ENCODE measurements at places on chromosomes 5 and 9. TPM values are rescaled to one million over a fixed set of nuclear protein-coding genes. Genes with fewer than 3 reads are reported as not detected.

PCDHA1 gene
- total RNA-seq = not detected

DNA sequence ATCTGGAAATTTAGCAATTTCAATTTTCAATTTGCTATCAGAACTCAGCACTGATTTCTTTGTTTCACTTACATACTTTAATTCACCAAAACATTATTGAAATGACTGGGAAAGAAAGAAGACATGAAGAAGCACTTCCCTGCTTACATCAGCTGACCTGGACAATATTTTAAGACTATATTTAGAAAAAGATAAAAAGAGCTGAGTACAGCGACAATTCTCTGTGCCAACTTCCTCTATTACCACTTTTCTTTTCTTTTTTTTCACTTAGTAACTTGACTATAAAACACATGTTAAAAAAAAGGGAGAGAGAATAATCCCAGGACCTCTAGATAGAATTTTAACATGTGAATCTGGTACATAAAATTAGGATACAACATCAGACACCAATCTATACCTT lies 35.6 kb downstream of the MEF2C start:
- DNase-seq = no peak

DNA sequence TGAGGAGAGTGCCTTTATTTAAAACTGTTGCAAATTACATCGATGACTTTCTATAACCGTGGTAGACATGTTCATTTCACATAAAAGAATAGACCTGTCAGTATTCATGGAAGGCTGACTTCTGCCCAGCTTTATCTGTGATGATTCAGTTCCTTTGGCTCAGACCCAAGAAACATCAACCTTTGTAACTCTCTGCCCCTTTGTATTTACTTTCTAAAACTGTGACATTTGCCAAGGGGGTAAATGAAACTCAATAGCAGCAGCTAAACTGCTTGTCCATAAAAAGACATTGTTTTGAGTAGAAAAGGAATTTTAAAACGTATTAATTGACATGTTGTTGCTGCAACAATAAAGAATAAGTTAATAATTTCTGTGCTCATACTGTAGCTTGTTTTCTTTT lies 137.8 kb upstream of the ANKH start:
- DNase-seq = no peak

MYOZ3 gene
- 3.3 TPM for total RNA-seq

CCDC183 gene
- 1.4 TPM for total RNA-seq

GRCh38 chr5:157046041-157046440 lies 12.9 kb downstream of the HAVCR1 start:
- no peak for DNase-seq

PTAR1 gene
- total RNA-seq = 57.5 TPM

DNA sequence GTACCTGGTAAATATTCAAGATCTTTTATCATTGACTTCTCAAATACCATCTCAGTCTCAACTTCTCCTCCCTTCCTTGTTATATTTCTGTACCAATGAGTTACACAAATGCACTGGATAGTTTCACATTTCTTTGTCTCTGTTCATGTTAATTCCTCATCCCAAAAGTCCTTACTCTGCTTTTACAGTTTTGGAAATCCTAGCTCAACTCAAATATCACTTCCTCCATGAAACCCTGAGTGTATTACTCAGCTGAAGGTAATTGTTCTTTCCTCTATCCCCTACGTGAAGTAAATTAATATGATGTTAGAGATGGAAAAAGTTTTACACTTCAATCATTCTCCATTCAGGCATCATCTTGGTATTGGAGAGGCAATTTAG lies 241.5 kb downstream of the TLE4 start:
- no peak for DNase-seq

FGF18 gene
- 2.1 TPM for total RNA-seq

DNA sequence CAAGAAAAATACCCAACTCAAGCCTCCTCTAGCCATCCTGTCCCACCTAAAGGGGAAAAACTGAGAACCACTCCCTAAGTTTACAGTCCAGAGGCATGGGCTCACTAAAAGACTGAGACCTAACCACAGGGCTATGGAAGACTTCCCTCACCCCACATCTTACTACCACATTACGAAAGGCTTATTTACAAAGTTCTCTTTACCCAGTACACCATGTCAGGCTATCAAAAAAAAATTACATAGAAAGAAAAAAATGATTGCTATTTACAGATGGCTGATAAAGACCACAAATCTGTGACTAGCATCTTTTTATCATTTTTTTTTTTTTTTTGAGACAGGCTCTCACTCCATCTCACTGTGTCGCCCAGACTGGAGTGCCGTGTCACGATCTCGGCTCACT lies 69.7 kb upstream of the TNPO1 start:
- DNase-seq = no peak

DNA sequence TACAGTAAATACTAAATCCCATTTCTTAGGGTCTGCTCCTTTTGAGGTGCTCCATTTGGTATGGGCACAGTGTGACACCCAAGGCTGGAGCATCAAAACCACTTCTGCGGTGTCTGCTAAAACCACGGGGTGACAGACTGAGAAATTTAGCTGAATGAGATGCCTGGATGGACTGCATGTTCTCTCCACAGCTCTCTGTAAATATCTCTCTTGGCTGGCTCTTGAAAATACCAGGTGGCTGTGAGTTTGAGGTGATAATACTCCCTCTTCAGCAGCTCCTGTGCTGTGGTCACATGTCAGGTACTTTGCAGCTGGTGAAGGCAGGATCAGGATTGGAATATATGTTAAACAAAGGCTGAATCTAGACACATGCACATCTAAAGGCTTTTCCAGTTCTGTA lies 93.7 kb upstream of the SIMC1 start:
- DNase-seq = no peak

GRCh38 chr9:127446713-127447415 lies 4.3 kb downstream of the RPL12 start:
- DNase-seq = no peak

DNA sequence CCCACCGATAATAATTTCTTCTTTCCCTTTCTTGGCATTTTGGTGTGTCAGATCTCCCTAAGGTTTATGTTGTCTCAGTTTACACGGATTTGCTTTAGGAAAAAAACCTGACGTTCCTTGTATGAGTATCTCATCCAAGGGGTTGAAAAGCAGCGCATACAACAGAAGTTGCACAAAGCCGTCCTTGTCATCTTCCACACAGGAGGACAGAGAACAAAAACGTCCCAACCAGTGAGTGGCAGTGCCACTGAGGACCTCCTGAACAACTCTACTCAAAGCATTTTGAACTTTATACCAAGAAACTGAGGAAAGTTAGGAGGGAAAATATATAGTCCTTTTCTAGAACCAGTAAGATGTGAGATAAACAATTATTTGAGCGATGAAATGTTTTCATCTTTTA lies 547.0 kb downstream of the PDE4D start:
- no peak for DNase-seq

GRCh38 chr5:102975045-102975444 lies 144.9 kb downstream of the GIN1 start:
- DNase-seq = no peak

DNA sequence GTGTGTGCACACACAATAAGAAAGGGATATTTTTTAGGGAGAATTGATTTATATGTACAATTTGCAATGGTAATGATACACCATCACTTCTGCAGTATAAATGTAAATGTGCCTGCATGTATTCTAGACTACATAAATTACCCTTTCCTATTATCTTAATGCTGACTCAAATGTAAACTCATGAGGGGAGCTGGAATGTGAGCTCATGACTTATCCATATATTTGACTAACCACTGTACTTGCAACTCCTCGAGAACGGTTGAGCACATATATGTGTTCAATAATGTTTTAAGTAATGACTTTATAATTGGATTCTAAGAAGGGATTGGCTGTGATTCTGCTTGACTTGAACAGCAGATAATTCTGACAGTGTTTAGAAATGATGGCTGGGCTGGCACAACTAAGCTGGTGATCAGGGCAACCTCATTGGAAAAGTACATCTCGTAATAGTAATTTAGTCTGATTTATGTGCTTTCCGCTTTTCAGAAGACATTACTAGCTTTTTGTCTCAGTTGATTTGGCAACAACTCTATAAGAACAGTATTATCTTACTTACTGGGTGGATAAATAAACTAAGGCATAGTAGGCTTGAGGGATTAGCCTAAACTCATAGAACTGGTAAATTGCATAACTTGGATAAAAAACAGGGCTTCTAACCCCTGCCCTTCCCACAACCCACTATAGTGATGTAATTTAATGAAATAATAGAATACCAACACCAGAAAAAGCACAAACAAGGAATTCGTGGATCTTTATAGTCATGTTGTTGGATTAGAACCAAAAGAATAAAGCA lies 130.2 kb upstream of the SPEF2 start:
- no peak for DNase-seq

- no peak for DNase-seq
Observed at GRCh38 chr5:105978011-105978410, 1692.7 kb downstream of the EFNA5 start.

- no peak for DNase-seq
Observed at GRCh38 chr5:61363401-61364114, 31.5 kb downstream of the ZSWIM6 start.

DNA sequence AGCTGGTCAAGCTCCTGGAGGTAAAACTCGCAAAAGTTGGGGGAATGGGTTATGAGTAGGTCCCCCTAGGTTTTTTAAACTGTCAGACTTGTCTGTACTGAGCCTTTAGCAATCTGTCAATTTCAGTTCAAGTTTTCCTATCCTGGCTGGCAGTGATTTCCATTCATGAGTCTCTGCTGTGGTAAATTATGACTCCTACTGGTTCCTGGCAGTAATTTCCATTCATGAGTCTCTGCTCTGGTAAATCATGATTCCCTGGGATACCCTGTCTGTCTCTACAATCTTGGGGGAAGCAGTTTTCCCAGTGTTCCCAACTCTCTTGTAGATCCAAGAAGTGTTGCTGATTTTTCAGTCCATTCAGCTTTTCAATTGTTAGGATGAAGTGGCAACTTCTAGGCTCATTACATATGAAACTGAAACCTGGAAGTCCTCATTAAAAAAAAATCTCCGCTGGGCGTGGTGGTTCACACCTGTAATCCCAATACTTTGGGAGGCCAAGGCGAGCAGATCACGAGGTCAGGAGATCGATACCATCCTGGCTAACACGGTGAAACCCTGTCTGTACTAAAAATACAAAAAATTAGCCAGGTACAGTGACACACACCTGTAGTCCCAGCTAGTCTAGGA lies 91.3 kb upstream of the GPBP1 start:
- no peak for DNase-seq
